ENCODE measurements at places on chromosomes 1 and 21. TPM values are rescaled to one million over a fixed set of nuclear protein-coding genes. Genes with fewer than 3 reads are reported as not detected.

DNA sequence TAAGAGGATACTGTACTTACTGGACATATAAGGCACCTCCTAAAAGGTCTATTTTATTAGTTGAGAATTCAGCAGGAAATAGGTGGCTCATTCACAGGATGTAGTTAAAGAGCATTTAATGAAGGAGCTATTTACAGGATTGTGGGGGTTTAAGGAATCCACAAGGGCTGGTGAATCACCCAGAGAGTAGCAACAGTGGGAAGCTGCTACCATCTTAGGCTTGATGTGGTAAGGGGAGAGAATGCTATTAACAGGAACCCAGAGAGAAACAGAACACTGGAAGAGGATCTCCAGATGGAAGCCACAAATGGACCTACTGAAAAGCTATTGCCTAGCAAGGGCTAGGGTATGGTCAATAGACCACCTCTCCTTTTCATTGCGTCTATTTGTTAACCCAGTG is 52.0 kb upstream of the COL11A1 start:
- no peak for DNase-seq
- H3K27ac ChIP-seq, result no peak overlapping the region
- no peak overlapping the region for H3K4me3 ChIP-seq
- no peaks in the 10 kb centered on the region for H3K27me3 ChIP-seq

DNA sequence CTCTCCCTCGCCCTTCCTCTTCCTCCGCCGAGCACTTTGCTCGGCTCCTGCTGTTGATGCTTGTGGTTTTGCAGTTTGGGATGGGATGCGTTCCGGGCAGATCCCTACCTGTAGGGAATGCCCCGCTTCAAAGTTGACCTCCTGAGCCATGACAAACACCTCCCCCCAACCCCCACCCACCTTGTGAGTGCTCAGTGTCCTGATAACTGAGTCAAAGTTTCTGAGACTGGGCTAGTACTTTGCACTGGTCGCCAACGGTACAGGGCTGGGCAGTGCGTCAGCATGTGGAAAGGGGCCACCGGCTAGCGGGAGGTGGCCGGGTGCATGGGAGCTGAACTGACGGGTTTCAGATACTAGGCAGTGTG is 771 bp downstream of the RABGAP1L start:
- H3K4me1 ChIP-seq, result peaks cover 26% of the 10 kb centered on the region
- H3K27ac ChIP-seq, result peak overlapping the region; percentile 97

DNA sequence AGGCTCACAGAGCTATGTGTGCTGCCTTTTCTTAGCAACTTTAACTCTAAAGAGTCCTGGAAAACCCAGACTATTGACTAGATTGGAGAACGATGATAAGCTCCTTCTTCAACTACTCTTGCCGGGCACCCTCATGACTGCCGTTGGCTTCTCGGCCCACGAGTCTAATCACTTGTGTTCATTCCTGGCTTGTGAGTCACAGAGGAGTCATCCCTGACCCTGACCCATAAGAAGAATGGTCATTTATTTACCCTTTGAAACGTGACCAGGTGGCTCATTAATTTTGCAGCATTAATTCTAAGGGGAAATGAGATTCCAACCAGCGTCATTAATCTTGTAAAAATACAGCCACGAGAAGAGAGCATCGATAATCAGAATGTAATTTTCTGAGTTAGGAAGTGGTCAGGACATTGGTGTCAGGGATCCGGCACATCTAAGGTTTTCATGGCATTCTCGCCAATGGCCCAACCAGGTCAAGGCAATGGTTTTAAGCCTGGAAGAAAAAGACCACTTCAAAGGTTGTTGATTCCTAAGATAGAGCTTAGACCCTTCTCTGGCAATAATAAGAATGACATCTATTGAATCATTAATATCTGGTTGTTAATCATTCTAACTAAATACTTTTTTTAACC is 183.6 kb upstream of the RUNX1 start:
- H3K27ac ChIP-seq, result no peak overlapping the region
- H3K4me1 ChIP-seq, result no peaks in the 10 kb centered on the region
- no peak for DNase-seq
- H3K27me3 ChIP-seq, result no peaks in the 10 kb centered on the region
- H3K36me3 ChIP-seq, result no peaks in the 10 kb centered on the region
- H3K4me3 ChIP-seq, result no peak overlapping the region

DNA sequence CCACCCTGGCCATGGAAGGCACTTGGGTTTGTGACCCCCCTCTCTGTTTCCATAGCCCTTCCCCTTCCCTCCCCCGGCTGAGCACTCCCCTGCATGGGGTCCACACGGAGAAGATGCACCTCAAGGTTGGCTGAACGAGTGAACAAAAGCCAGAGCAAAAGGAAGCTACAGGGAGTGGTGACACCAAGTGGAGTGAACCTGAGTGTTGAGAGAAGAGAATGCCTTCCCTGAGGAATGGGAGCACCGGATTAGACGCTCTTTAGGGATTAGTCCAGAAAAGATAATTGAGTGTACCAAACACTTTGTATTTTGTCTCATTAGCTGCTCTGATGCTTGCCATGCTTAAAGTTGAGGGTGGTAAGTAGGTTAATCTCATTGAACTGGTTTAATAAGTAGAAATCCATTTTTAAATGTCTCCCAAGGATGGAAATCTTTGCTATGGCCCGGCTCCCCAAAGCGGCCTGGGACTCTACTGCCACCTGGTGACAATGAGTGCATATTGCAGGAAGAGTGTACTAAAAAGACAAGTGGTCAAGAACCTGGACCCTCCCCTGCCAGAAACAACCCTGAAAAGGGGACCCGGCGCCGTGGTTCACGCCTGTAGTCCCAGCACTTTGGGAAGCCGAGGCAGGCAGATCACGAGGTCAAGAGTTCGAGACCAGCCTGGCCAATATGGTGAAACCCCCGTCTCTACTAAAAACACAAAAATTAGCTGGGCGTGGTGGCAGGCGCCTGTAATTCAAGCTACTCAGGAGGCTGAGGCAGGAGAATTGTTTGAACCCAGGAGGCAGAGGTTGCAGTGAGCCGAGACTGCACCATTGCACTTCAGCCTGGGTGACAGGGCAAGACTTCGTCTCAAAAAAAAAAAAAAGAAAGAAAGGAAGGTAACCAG is 150.6 kb upstream of the ZC3H12A start:
- H3K4me3 ChIP-seq, result no peak overlapping the region
- H3K27ac ChIP-seq, result no peak overlapping the region
- no peaks in the 10 kb centered on the region for H3K4me1 ChIP-seq
- peaks cover 5% of the 10 kb centered on the region for H3K27me3 ChIP-seq
- no peak for DNase-seq

- H3K4me3 ChIP-seq, result no peak overlapping the region
- no peaks in the 10 kb centered on the region for H3K27me3 ChIP-seq
- H3K4me1 ChIP-seq, result no peaks in the 10 kb centered on the region
- H3K36me3 ChIP-seq, result no peaks in the 10 kb centered on the region
- DNase-seq, result peak; percentile 66
- peak overlapping the region; percentile 66 for H3K27ac ChIP-seq
Observed at GRCh38 chr1:109198043-109198695, 15.5 kb upstream of the SARS1 start.

DNA sequence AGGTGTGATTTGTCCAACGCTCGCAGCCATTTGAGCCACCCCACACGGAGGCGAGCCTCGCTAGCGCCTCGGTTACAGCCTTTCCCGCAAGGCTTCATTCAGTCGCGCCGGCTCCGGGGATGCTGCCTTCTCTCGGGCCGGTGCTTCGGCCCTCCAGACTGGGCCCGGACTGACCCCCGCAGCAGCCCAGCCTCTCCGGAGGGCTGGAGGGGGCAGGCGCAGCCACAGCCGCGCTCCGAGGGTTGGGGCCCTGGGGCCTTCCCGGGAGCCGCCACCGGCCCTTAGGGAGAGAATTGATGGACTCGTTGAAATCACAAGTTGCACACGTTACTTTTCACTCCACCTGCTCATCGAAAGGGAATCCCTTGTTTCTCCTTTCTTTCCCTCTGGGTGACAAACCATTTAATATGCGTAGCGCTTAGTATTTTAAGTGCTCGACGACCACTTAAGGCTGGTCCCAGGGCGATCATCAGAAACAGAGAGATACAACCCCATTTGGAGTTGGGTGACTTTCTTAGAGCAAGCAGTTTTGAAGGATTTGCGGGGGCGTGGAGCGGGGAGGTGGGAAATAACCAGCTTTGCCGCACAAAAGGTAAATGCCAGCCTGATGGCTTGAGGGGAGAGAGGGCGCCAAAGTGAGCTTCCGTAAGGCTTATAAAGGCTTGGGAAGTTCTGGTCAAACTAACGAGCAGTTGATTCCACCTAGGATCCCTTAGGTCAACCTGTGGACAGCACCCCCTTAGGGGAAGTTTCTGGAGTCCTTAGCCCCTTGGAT is 24.6 kb upstream of the ENAH start:
- H3K27me3 ChIP-seq, result no peaks in the 10 kb centered on the region
- no peak overlapping the region for H3K4me3 ChIP-seq
- peak; percentile 42 for DNase-seq
- H3K36me3 ChIP-seq, result no peaks in the 10 kb centered on the region

DNA sequence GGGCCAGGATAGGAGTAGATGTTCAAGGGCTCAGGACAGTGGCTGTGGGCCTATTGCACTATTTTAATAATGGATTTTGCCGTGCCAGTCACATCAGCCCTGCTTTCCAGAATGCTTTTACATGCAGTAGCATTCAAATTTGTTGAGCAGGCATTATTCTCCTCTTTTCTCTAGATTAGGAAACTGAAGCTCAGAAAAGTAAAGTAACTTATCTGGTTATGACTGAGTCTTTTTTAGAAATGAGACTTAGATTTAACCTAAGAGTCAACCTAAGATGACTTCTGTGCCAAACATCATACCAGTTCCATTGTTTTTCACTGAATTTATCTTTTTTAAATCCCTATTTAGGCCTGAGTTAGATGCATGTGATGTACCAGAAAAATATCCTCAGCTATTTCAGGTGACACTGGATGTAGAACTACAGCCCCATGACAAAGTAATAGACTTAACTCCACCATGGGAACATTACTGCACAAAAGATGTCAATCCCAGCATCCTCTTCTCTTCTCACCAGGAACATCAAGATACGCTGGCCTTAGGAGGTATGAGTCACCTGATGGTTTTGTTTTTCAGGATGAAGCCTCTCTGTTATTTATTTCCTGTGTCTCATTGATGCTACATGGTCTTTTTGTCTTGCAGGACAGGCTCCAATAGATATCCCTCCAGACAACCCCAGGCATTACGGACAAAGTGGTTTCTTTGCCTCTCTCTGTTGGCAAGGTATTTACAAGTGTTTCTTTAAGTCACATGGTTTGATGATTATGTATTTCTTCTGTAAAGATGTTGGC is 31.4 kb upstream of the LEPR start:
- DNase-seq, result no peak
- H3K36me3 ChIP-seq, result peaks cover 24% of the 10 kb centered on the region
- H3K27ac ChIP-seq, result no peak overlapping the region

- no peaks in the 10 kb centered on the region for H3K27me3 ChIP-seq
- DNase-seq, result no peak
- H3K4me3 ChIP-seq, result no peak overlapping the region
- H3K36me3 ChIP-seq, result no peaks in the 10 kb centered on the region
Observed at GRCh38 chr21:44473915-44474555, 18.7 kb downstream of the LRRC3 start.

DNA sequence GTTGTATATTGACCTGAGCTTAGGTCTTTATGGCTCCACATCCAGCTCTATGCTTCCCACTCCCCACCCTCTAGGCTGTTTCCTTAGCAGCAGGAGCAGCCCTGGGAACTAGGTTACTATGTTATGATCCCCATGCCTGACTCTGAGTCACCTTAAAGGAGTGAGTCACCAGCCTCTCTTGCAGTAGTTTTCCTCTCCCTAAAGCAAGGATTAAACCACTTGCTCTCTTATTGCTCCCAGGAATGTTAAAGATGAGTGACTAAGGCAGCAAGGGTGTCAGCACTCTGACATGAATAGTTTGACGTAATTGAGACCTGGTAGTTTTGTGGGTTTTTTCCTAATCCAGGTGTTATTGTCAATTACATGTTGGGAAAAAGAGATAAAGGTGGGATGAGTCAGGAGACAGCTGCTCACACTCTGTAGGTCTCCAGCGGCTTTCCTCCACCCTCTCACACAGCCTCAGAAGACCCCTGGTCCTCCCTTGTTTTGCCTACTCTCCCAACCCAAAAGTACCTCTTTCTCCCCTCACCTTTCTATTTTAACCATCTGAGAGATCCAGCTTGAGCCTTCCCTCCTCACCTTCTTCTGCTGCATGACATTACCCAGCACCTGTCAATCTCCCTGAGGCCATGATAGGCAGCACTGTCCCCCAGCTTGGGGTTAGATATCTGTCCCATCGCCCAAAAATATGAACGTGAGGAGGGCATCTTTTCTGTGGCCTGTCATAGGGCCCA is 369.1 kb upstream of the VAMP3 start:
- DNase-seq, result no peak
- no peak overlapping the region for H3K27ac ChIP-seq
- H3K27me3 ChIP-seq, result no peaks in the 10 kb centered on the region
- H3K4me1 ChIP-seq, result no peaks in the 10 kb centered on the region
- no peaks in the 10 kb centered on the region for H3K36me3 ChIP-seq

- peak overlapping the region; percentile 84 for H3K27ac ChIP-seq
- peaks cover 5% of the 10 kb centered on the region for H3K4me1 ChIP-seq
- no peak overlapping the region for H3K4me3 ChIP-seq
Observed at GRCh38 chr1:226660410-226661182, 78.5 kb downstream of the ITPKB start.

GRCh38 chr1:170929835-170930554 is 5.3 kb upstream of the MROH9 start:
- peak overlapping the region; percentile 56 for H3K27ac ChIP-seq
- H3K27me3 ChIP-seq, result no peaks in the 10 kb centered on the region
- no peak overlapping the region for H3K4me3 ChIP-seq
- no peak for DNase-seq
- H3K4me1 ChIP-seq, result peaks cover 19% of the 10 kb centered on the region
- H3K36me3 ChIP-seq, result no peaks in the 10 kb centered on the region

GRCh38 chr1:85041793-85042192 is 6.5 kb downstream of the MCOLN3 start:
- no peaks in the 10 kb centered on the region for H3K27me3 ChIP-seq
- no peaks in the 10 kb centered on the region for H3K4me1 ChIP-seq
- no peak overlapping the region for H3K4me3 ChIP-seq

- DNase-seq, result no peak
- H3K4me3 ChIP-seq, result peak overlapping the region; percentile 68
- peaks cover 38% of the 10 kb centered on the region for H3K4me1 ChIP-seq
- H3K36me3 ChIP-seq, result no peaks in the 10 kb centered on the region
- peaks cover 44% of the 10 kb centered on the region for H3K27me3 ChIP-seq
Observed at GRCh38 chr1:3069491-3070308, 697 bp downstream of the PRDM16 start.

DNA sequence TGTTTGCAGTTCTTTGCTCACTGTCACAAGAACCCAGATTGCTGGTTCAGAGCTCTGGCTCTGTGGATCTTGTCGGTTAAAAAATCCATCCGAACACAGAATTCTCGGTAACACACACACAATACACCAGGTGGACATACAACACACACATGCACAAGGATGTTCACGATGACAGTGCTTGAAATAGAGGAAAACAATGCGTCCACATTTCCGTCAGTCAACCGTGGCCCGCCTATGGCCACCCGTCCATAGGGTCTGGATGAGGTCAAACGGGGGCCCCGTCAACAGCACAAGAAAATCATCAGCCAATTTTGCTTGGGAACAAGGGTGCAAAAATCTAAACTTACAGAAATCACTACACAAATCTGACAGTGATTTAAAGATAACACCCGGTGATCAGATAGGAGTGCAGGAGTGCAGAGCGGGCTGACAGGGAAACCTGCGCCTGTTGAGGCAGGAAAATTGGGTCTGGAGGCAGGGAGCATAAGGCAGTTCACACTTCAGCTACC is 50.4 kb upstream of the SLC19A1 start:
- H3K27ac ChIP-seq, result no peak overlapping the region
- H3K4me1 ChIP-seq, result peaks cover 24% of the 10 kb centered on the region
- no peak overlapping the region for H3K4me3 ChIP-seq

HP1BP3 gene
- total RNA-seq, result 106 TPM

PRSS38 gene
- total RNA-seq, result not detected

NUP210L gene
- total RNA-seq, result not detected

ARHGEF16 gene
- total RNA-seq, result 0.22 TPM

Data from right atrium auricular region (tissue), 2 donors.